Fibroblast of upper back skin (primary cell): ENCODE measurements at places on chromosomes 1 and 21.
A peak's percentile ranks its signal among the peaks of the same experiment; 100 is the strongest.

- DNase-seq: no peak
Measured at GRCh38 chr1:225418598-225418997, 9.2 kb downstream of the LBR start.

DNA sequence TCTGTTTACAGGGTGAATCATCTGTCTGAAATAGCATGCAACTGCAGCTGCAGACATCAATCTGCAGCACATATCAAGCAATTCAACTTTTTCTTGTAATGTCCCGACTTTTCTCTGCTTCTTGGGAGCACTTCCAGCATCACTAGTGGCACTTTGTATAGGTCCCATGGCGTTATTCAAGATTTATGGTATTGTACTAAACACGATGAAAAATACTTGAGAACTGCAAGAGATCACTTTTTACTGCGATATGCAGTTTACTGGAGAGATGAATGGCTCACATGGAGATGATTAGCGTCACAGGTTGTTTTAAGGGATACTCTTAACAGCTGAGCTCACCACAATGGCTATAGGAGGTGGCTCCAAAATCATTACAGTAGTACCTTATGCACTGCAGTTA is 7.2 kb upstream of the SCMH1 start:
- DNase-seq: no peak

GRCh38 chr1:206445911-206446356 is 24.3 kb upstream of the IKBKE start:
- no peak for DNase-seq

DNA sequence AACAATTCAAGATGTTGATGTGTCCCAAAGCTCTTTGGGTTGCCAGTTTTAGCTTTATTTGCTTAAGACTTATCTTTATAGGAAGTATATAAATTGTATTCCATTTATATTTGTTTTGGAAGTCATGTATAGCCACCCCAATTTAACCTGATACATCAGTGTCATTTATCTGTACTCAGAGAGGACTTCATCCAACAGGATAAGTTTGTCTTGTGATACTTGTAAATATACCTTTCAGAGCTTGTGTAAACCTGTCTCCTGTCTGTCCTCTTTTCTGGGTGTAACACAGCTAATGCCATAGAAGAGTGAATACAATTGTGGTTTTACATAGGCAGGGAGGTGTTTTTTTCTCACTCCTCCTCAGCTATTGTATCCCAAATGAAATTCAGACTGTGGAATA is 10.4 kb downstream of the PTGFR start:
- DNase-seq: no peak

GRCh38 chr1:201212461-201213055 is 21.9 kb downstream of the IGFN1 start:
- DNase-seq: no peak

DNA sequence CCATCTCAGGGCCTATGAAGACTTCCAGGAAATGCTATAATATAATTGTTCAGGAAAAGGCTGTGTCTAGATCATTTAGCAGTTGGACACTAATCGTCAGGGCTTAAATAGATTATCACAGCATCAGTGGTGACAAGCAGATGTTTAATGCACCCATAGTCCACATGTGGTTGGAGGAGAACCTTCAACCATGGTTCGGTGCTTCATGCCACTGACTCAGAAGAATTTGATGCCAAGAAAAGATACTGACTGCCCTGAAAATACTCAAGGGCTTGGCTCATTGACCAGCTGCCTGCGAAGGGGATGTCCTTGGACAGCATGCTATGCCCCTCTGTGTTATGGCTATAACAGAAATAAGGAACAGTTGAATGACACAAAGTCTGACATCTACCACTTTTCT is 175.7 kb downstream of the HHIPL2 start:
- DNase-seq: peak; percentile 60

- no peak for DNase-seq
Measured at GRCh38 chr1:165988275-165988674, 160.9 kb downstream of the UCK2 start.

- no peak for DNase-seq
Measured at GRCh38 chr1:12552951-12553921, 64.8 kb downstream of the DHRS3 start.

GRCh38 chr1:55420929-55421716 is 206.0 kb upstream of the USP24 start:
- peak; percentile 40 for DNase-seq

DNA sequence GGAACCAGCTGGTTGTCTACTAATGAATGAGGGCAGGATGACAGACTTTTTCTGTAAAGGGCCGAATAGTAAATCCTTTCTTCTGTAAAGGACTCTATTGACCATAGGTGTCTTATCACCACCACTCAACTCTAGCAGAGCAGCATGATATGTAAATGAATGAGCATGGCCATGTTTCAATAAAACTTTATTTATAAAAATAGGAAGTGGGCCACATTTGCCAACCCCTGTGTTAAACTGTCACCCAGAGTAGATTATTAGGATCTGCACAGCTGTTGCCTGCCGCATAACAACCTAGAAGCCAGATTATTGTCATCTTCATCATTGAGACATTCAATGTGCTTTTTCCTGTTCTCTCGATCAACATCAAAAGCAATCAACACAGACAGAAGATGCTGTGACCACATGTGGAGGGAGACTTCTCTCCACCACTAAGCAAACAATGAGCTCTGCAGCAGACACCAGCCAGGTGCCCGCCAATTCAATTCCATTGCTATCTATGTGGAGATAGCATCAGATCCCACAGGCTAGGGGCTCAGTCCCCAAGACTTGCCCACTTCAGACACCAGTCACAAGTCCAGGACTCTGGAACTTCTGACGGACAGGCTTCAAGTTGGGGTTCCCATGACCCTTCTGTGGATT is 6.8 kb upstream of the EFHD2 start:
- no peak for DNase-seq

- DNase-seq: no peak
Measured at GRCh38 chr1:238404921-238405320, 514.2 kb upstream of the ZP4 start.

DNA sequence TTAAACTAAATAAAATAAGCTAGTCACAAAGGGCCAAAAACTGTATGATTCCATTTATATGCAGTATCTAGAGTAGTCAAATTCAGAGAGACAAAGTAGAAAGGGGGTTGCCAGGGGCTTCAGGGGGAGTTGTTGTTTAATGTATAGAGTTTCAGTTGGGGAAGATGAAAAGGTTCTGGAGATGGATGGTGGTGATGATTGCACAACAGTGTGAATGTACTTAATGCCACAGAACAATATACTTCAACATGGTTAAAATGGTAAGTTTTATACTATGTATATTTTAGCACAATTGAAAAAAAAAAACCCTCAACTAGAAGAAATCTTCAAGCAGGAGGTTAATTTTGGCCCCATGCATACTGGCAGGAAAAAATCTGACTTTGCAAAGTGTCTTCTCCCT is 24.3 kb downstream of the VAV3 start:
- DNase-seq: no peak

- DNase-seq: peak; percentile 70
Measured at GRCh38 chr1:151728151-151729054, 7.1 kb downstream of the RIIAD1 start.

DNA sequence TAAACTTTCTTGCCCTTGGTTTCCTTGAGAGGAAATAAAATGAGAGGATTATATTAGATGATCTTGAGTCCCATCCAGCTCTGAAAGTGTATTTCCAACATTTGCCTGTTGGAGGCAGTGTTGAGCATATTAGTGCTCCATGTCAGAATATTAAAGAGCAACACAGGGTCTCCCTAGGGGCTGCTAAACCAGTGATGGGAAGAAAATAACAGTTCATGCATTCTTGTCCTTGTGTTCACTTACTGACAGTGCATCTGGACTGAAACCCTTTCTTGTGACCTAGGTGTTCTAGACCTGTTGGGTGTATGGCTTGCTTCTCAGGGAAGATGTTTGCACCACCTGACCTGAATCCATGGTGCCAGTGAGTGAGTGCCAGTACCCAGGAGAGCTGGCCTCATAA is 124.7 kb upstream of the KIAA0040 start:
- DNase-seq: no peak

DNA sequence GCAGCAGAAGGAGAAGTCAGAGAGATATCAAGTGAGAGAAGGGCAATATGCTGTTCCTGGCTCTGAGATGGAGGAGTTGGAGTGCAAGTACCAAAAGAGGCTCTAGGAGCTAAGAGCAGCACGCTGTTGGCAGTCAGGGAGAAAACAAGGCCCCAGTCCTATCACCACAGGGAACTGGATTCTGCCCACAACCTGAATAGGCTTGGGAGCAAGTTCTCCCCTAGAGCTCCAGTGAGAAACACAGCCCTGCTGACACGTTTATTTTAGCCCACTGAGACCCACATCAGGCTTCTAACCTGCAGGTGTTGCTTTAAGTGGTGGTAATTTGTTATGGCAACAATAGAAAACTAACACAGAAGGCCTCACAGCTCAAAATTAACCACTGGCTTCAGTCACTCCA is 31.8 kb upstream of the ZNF644 start:
- DNase-seq: no peak

- DNase-seq: no peak
Measured at GRCh38 chr1:54811739-54812655, 10.9 kb upstream of the TTC22 start.

GRCh38 chr1:209673631-209674417 is 1.4 kb upstream of the G0S2 start:
- peak; percentile 64 for DNase-seq

- DNase-seq: peak; percentile 89
Measured at GRCh38 chr21:29148530-29148929, 18.1 kb downstream of the MAP3K7CL start.

DNA sequence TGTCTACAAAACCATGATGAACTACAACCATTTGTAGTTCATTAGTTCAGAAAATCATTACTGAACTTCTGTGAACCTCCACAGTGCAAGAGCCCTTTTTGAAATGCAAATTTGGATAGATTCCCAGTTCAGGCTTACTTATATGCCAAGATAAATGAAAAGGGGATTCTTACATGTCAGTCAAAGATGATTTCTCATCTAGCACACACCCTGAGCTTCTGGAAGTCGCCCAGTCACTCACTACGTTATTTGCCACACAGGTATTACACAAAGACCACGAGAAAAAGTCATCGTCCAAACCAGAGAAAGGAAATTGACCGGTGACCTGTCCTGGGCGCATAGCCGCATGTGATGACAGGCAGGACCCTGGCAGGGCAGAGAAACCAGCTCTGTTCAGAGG is 41.8 kb downstream of the ETS2 start:
- peak; percentile 80 for DNase-seq

DNA sequence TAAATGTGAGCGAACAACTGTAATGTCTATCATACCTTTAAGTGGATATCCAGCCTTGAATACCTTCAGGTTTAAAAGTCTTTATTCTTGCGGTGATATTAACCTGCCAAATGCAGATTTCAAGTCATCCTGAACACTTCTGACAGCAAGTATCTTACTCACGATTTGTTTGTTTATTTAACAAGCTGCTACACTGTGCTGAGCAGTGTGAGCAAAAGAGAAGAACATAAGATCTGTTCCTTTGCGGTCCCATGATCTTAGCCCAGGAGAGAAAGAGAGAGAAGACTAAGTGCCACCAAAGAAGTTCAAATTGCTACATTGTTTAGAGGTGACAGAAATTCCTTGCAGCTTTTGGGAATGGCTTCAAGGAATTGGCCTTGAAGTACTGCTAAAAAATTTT is 9.5 kb upstream of the IL24 start:
- DNase-seq: no peak

GRCh38 chr1:107326824-107327445 is 186.1 kb downstream of the NTNG1 start:
- DNase-seq: peak; percentile 26

GRCh38 chr1:39409055-39409816 is 82.2 kb upstream of the BMP8A start:
- DNase-seq: peak; percentile 83

GRCh38 chr1:25647106-25647505 is 30.5 kb downstream of the MAN1C1 start:
- DNase-seq: no peak

- no peak for DNase-seq
Measured at GRCh38 chr1:33256221-33256470, 146 bp upstream of the ZNF362 start.

DNA sequence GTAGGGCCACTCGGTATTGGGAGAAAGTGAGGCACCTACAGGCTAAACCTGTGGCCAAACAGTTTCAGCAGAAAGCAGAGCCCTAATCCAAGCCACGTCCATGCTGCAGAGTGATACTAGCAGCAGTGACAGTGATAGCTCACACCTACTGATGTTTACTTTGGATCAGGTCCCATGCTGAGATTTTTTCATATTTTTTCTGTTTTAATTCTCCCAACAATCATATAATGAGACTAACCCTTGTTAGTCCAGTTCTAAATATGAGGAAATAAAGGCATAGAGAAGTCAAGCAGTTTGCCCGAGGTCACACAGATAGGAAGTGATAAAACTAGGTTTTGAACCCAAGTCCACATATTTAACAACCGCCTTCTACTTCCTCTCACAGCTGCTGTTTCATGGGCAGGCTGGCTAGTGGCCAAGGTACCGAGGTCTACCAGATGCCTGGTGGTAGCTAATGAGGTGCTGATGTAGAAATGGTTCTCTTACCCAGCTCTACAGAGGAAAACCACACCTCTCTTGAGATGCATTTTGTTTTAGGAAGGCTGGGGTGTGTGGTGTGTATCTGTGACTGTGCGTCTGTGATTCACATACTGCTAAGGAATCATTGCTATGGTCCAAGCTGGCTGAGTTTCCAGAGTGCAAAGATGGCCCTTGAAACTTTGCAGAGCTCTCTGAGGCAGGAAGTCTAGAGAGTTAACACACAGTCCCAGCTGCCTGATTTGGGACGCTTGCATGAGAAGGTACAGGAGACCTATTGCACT is 80.3 kb upstream of the ARTN start:
- DNase-seq: peak; percentile 89

DNA sequence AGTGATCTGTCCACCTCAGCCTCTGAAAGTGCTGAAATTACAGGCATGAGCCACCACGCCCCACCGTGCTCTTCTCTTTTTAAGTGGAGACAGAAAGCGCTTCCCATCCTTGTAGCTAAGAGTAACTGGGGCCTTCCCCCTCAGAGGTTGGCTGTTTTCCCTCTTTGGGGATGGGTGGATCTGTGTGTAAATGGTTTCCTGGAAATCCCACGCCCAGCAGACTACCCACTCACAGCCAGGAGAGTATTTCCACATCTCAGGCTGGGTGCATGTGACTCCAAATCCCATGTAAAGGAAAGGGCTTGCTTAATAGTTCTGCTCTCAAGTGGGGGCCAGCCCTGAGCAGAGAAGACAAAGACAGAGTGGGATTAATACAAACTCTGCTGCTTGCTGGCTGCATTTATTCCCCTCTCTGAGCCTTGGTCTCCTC is 19.6 kb upstream of the TCEA3 start:
- peak; percentile 81 for DNase-seq
